ENCODE measurements at places on chromosomes 2 and 18.
A peak's percentile ranks its signal among the peaks of the same experiment; 100 is the strongest.

DNA sequence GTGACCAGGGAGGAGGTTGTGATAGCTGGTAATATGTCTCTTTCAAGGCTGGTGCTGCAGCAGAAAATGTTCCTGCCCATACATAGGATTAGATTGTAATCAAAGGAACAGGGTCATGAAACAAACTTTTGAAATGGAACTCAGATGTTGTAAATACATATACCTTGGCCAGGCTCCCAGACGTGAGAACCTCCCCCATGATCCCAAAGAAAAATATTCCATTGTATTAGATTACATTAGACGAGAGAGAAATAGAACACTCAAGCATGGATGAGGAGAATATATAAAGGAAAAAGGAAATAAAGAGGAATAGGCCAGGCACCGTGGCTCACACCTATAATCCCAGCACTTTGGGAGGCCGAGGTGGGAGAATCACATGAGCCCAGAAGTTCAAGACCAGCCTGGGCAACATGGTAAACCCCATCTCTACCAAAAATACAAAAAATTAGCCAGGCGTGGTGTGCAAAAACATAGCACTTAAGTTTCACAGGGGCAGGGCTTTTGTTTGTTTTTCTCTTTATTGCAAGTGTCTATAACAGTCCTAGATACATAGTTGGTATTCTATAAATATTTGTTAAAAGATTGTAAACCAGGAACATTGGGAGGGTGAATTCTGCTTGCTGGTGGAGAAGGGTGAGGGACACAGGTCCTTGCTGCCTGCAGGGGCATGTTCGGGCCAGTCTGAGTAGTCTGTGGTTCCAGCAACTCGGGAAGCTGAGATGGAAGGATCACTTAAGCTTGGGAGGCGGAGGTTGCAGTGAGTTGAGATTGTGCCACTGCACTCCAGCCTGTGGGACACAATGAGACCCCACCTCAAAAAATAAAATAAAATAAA, 52.8 kb downstream of the RPL37A start:
- no peak for DNase-seq

DNA sequence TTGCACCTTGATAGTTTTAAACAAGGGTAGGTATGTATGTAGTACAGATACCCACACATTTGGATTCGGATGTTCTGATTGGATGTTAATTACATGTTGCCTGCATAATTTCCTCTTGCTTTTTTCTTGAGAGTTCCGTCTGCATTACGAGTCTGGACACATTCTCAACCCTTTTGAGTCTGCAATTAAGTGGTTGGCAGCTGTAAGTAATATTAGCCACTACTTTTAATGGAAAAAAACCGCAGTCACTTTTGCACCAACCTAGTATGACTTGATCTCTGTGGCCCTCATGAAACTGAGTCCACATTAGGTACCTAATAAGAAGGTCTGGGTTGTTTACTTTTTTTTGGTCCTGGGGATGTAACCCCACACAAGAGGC, 217.3 kb downstream of the VAPA start:
- DNase-seq: no peak

DNA sequence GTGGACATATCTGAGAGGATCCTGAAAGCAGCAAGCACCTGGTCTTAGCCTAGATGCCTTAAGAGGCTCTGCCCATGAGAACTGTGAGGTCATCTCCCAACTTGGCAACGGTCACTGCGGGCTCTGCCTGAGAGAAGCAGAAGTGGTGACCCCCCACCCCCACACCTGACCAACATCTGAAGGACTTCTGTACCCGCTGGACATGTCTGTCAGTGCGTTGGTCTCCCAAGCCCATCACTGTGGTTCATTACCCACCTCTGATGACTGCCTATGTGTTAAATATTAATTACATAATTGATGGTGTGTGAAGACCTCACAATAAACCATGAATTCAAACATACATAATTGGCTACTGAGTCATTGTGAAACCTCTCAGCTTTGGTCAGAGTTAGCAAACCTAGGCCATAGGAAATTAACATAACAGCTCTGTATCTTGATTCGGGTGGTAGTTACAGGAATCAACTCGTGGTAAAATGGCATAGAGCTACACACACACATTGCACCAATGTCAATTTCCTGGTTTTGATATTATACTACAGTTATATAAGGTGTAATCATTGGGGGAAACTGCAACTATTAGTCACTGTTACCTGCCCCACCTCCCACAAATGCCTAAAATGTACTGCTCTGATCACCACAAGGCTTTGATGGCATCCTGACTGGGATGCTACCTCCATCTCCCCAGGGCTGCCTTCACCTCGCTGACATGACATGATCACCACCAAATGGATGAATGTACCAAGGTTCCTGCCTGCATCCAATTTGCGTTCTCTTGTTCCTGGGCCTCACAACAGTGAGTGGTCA, 4.3 kb upstream of the GALNT1 start:
- no peak for DNase-seq

DNA sequence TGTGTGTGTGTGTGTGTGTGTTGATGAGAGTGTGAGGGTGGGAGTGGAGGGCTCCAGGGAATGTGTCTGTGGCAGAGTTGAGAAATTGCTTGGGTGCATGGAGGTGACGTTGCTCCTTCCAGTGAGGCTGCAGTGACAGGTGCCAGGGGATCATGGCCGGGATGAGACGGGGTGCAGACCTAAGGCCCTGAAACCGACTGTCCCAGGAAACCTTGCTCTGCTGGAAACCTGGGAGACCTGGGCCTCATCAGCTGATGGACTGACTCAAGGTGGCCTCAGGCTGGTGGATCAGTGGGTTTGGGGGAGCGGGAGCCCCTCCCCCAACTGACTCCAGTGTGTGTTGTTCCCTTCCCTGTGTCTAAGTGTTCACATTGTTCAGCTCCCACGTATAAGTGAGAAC, 56.6 kb downstream of the INHBB start:
- DNase-seq: no peak

- DNase-seq: no peak
These were observed 6.3 kb downstream of the IL1RL2 start for GRCh38 chr2:102193074-102193473.

DNA sequence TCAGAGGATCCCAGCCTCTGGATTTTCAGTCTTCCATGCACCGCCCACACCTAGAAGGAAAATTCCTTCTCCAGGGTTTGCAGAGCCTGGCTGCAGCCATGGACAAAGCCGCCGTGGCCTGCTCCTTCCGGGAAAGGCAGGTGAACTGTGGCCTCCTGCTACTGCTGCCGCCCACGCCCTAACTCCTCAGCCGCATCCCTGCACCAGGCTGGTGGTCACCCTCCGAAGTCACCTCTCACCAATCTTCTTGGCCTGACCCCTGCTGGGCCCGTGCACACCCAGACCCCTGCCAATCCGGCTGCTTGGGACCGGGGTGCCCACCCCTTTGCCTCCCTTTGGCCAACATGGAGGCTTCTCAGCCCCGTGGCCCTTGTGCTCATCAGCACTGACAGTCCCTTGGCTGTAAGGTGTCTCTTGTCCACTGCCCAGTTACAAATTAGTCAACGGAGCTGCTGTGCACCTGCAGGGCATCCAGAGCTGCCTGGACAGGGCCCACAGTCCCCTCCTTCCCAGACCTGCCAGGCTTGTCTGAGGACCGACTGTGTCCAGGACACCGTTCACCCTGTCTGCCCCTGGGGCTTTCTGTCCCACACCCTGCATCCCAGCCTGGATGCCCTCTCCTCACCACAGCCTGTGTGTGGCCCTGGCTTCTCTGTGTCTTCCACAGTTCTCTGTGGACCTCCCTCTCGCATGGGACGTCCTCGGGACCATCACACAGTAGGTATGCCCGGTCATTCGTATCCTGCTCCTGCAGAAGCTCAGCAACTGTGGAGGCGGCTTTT, 130.1 kb upstream of the TPO start:
- no peak for DNase-seq

DNA sequence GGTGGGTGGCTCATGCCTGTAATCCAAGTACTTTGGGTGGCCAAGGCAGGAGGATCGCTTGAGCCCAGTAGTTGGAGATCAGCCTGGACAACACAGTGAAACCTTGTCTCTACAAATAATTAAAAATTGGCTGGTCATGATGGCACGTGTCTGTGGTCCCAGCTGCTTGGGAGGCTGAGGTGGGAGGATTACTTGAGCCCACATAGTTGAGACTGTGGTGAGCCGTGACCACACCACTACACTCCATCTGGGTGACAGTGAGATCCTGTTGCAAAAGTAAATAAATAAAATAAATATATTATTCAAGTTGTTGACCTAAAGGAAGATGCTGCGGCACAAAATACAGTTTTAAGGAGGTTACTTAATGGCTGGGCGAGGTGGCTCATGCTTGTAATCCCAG, 72.7 kb downstream of the LAMA3 start:
- DNase-seq: no peak

- DNase-seq: no peak
These were observed 37.8 kb upstream of the CBLN2 start for GRCh38 chr18:72581976-72582375.

DNA sequence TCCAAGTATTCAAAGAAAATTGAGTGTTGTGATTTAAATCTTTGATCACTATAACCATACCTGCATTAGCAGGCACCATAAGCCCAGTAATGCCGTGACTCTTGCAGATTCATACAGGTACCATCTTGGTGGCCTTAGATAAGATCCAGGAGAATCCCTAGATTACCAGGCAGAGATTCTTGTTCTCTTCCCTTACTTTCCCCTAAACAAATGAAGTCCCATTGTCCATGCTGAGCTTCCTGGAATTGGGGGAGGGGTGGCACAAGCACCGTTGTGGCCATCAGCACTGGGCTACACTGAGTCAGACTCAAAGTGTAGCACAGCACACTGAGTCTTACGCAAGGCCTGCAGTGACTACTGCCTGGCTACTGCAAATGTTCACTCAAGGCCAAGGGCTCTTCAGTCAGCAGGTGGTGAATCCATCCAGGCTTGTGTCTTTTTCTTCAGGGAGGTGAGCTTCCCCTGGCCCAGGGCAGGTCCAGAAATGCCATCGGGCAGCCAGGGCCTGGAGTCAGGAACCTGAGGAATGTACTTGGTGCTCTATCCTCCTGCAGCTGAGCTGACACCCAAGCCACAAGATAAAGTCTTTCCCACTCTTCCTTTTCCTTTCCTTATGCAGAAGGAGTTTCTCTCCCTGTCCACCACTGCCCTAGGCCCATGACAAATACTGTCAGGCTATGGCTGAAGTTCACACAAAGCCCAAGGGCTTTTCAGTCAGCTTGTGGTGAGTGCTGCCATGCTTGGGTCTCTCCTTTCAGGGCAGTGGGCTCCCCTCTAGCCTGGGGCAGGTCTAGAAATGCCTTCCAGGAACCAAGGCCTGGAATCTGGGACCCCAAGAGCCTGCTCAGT, 52.6 kb downstream of the CD28 start:
- DNase-seq: no peak

GRCh38 chr18:12401881-12402280, 5.8 kb upstream of the PRELID3A start:
- no peak for DNase-seq

GRCh38 chr18:42860011-42860410, 255.5 kb downstream of the RIT2 start:
- no peak for DNase-seq

GRCh38 chr2:70939839-70940580, 4.3 kb downstream of the ATP6V1B1 start:
- DNase-seq: no peak

- DNase-seq: no peak
These were observed 20.6 kb upstream of the EXOC6B start for GRCh38 chr2:72846171-72847095.

DNA sequence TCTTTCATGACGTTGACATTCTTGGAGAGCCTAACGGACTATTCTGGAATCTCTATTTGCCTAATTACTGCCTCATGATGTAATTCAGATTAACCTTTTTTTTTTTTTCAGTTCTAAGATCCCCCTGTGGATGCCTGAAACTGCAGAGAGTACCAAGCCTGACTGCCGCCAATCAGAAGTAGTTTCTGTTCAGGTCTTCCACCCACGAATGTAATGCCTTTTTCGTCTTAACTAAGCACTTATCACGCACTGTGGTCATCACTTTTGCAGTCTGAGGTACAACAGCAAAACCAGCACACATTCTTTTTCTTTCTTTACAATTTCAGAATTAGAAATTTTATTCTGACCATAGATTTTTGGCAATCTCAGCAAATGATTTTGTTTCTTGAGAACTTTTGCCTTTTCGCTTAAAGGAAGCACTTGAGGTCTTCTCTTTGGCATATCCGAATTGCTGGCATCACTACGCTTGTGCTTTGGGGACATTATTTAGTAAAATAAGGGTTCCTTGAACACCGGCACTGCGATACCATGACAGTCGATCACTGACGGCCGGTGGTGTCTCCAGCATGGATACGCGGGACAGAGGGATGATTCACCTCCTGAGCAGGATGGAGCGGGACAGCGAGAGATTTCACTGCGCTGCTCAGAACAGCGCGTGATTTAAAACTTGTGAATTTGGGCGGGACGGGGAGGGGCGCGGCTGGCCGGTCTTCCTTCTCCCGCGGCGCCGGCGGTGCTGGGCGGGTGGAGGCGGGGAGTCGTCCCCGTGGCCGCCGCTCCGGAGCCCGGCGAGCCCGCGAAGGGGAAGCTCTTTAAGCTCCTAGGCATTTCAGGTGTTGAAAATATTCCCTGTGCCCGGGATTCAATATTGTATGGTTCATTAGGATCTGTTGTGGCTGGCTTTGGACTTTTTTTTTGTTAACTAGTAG, 32.0 kb upstream of the GPR55 start:
- DNase-seq: peak; percentile 25

DNA sequence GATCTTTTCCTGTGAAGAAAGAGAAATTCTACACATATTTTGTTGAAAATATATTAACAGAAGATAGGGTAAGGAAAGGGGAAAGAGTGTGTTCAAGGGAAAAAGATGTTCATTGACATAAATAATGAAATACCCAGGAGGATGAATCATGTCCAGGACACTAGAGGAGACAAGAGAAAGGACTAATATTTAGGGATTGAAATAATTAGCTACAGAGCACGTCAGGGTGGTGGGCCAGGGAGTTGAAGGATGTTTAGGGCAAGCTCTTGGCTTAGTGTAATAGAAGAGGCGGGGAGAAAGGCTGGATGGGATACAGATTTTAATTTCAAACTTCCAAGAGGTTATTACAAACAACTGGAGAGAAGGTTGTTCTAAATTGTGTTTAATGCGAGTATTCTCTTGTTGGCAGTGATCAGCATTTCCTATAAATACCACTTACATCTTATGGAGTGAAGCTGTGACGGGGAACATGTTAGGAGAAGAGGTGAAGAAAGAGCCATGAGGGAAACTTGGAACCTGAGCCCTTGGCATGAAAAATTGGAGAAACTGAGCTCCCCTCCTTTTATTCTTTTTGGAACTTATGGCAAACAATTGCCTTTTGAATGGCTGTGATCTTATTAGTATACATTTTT, 36.6 kb upstream of the CETN1 start:
- DNase-seq: no peak
